ENCODE measurements at places on chromosomes 5 and 9.

- no peak for DNase-seq
Observed at GRCh38 chr5:168301593-168302390, 10.3 kb downstream of the WWC1 start.

DNA sequence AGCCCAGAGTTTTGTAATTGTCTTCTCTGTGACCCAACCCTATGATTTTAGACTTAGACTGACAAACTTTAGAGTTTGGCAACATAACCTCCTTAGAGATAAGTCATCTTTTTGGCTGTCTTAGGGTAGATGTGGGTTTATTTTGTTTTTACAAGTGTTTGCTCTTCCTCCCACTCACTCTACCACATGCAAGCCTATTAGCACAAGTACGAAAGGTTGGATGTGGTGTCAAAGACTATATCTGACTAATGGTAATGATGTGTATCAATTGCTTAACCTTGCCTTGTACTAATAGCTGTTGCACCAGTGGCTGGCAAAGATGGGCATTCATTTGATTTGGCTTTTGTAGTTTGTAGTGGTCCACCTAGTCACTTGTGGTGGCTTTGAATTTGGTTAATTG lies 46.5 kb downstream of the SLC25A46 start:
- no peak for DNase-seq

DNA sequence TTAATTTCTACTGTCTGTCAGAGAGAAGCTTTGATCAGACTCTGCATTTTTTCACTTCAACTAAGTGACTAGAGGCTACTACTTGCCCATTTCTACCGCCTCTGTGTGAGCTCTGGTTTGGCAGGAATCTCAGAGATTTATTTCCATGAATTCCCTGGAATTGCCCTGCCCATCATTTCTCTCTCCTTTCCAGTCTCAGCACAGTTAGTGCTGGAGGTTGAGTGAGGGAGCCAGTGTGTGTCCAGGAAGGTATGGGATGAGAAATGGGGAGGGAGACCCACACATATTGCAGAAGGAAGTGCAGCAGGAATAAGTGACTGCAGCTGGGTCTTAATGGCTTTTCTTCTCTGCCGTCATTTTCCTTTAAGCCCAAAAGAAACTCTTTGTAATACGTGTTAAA lies 443.1 kb upstream of the ZNF462 start:
- DNase-seq: no peak

GRCh38 chr9:109349421-109349846 lies 28.6 kb upstream of the EPB41L4B start:
- DNase-seq: no peak

DNA sequence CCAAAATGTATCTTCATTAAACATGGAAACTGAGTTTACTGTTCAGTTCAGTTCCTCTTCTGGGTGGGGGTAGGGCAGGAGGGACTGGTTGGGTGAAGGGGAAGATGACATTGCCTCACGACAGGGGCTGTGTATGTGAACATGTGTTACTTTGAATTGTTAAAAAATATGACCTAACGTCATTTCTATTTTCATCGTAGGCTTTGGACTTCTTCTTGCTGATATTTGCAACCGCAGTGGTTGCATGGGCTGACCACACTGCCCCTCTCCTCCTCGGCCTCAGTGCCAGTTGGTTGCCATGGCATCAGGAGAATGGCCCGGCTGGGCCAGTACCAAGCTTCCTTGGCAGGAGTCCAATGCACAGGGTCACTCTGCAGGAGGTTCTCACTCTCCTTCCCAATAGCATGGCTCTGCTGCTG lies 41.5 kb downstream of the HACD4 start:
- DNase-seq: no peak

DNA sequence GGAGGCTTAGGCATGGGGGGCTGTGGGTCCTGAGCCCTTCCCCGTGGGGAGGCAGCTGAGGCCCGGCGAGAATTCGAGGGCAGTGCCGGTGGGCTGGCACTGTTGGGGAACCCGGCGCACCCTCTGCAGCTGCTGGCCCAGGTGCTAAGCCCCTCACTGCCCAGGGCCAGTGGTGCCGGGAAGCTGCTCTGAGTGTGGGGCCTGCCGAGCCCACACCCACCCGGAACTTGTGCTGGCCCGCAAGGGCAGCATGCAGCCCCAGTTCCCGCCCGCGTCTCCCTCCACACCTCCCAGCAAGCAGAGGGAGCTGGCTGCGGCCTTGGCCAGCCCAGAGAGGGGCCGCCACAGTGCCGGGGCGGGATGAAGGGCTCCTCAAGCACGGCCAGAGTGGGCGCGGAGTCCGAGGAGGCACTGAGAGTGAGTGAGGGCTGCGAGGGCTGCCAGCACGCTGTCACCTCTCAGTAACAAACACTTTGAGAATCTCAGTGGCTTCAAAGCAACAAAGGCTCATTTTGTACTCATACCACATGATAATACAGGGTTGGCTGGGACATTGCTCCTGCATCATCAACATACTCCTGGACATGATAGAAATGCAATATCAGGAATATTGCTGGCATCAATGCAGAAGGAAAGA lies 265.7 kb upstream of the ANKRD55 start:
- no peak for DNase-seq

GRCh38 chr9:80968611-80969010 lies 720.7 kb downstream of the TLE1 start:
- DNase-seq: no peak

DNA sequence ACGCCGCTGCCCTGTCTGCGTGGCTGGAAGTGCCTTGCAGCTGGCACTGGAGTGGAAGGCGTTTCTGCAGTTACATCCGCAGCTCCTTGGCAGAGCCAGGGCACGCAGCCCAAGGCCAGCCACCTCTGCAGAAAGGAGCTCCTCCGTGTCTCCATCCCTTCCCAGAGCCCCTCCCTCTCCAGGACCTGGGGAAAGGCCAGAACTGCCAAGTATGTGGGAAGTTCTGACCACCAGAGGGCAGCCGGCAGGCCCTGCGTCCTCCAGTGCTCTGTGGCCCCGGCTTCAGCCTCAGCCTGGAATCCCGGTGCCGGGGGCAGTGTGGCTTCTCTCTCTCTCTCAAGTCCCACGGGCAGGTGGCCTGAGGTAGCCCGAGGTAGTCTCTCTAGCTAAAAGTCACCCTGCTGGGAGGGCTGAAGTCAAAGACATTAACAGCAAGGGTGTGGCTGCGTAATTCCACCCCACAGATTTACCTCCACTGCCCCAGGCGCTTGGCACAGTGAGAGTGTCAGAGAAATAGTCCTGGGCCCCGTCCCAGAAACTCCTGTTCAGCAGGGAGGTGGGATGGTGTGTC lies 101.7 kb upstream of the FCN2 start:
- no peak for DNase-seq

DNA sequence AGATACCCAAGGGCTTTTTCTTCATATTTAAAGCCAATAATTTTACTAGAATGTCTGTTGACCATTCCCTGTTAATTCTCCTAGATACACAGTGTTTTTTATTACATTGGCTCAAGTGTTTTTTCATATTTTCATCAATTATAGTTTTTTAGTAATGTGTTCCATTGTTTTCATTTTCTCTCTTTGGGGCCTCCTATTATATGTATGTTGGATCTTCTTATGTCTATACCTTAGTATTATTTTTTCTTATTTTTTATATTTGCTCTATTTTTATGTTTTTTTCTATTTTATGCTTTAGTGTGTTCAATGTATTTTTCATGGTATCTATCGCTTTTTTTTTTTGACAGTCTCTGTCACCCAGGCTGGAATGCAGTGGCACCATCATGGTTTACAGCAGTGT lies 7.5 kb downstream of the KIAA1958 start:
- DNase-seq: no peak

- DNase-seq: peak; percentile 76
Observed at GRCh38 chr5:68251386-68251785, 35.8 kb downstream of the PIK3R1 start.

DNA sequence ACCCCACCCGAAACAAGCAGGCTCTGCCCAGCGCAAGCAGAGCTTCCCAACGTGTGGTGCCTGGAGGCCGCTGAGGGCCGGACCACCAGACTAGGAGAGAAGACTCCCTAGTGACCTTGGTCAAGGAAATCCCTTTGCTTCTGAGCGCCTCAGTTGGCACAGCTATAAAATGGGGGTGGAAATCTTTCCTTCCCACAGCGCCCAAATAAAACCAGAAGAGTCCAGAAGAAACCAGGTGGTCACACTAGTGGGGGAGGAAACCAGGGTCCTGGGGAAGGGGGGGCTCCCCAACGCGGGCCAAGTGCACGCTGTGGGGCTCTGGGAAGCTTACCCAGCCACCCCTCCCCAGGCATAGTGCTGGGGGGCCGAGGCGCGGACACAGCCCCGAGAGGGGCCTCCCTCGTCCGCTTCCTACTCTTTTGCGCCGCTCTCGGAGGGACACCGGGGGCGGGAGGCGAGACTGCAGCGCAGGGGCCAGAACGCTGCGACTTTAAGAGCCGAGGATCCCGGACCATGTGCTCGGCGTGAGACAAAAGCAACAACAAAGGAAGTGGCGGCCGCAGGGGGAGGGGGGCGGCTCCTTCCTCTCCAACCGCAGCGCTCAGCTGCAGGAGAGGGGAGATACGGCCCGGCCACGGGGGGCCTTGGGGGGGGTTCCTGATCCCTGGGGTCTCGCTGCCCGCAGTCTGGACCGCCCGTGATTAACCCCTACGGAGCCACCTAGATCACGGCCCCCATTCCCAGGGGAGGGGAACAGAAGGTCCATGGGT lies 885 bp downstream of the RNF44 start:
- peak; percentile 86 for DNase-seq

DNA sequence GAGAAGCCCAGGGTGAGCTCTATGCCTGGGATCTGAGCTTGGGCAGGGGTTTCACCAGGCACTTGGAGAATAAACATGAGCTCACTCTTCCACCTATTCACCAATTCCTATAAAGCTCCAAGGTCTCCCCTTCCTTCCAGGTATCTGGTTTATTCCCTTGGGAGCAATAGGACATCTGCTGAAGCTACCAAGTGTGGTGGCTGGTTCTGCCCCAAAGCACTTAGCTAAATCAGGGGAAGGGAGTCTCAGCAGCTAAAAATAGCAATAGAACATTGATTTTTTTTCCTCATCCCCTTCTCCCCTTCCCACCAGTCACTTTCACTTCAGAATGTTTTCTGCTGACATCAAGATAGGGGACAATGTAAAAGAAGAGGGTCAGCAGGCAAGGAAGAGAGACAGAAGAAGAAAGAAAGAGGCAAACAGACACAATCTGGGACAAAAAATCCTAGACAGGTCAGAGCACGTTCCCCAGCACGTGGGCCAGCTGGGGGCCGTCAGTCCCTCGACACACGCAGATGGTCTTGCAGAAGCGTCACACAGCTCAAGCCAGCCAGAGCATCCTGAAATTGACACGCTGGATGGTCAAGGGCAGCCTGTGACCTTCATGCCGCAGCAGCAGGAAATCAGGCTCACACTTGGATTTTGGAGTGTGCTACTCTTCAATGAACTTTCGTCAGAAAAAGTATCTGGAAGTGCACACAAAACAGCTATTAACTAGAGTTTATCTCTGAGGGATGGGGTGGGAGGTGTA lies 176.0 kb downstream of the ZNF608 start:
- no peak for DNase-seq

GRCh38 chr9:114837923-114838322 lies 32.1 kb upstream of the TNFSF15 start:
- no peak for DNase-seq

DNA sequence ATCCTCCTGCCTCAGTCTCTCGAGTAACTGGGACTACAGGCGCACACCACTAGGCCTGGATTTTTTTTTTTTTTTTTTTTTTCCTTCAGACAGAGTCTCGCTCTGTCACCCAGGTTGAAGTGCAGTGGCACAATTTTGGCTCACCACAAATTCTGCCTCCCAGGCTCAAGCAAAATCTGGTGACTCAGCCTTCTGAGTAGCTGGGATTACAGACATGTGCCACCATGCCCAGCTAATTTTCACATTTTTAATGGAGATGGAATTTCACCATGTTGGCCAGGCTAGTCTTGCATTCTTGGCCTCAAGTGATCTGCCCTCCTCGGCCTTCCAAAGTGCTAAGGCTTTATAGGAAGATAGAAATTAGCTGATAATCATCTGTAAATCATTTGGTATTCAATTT lies 43.9 kb downstream of the NSA2 start:
- DNase-seq: no peak

GRCh38 chr9:126965541-126966428 lies 51.2 kb downstream of the RALGPS1 start:
- DNase-seq: peak; percentile 53

GRCh38 chr5:131196331-131196730 lies 25.6 kb downstream of the LYRM7 start:
- DNase-seq: no peak

DNA sequence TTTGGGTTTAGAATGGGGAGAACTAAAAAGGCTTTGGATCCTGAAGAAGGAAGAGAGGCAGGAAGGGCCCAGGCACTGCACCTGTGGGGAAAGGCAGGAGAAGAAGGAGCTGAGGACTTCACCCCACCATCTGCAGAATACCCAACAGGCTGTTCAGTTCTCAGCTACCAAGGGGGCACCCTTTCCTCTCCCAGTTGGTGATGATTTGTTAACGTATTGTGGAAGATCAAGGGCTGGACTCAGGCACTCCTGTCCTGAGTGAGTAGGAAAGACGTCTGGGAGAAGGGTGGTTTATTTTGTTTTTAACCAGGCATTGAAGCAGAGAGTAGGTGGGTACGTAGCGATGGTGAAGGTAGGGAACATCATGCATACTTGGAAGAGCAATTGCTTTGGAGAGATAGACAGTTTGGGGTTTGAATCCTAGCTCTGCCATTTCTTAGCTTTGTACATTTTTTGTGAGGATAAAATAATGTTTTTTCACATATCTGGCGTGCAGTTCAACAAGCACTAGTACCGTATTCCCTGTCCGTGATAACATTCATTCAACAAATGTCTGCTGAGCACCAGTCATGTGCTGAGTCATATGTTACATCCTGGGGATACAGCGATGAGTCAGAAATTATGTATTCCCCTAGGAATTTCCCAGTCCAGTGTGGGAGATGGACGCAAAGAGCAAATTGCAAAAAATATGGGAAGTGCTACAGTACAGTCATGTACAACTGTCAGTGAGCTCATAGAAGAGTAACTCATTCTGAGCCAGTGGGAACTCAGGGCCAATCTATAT lies 2.1 kb downstream of the MSANTD3 start:
- DNase-seq: no peak

DNA sequence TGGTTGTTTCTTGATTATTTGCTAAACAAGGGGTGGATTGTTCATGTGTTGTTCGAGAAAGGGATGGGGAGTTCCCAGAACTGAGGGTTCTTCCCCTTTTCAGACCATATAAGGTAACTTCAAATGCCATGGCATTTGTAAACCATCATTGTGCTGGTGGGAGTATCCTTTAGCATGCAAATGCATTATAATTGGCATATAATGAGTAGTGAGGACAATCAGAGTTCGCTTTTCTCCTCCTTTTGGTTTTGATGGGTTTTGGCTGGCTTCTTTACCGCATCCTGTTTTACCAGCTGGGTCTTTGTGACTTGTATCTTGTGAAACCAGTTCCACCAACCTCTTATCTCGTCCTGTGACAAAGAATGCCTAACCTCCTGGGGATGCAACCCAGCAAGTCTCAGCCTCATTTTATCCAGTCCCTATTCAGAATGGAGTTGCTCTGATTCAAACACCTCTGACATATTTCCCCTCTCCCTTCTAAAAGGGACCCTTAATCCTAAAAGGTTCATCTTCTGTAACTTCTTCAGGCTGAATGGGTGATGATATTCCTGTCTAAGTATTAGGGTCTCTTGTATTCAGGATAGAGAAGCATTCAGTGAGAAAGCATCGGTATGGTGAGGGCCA lies 8.7 kb upstream of the FBN2 start:
- no peak for DNase-seq
